Gastroesophageal sphincter (tissue), 4 donors: ENCODE measurements at places on chromosomes 11 and 22.

- ATAC-seq, result peak; percentile 26
- no peak overlapping the region for H3K27ac ChIP-seq
- no peaks in the 10 kb centered on the region for H3K4me1 ChIP-seq
- peaks cover 43% of the 10 kb centered on the region for H3K36me3 ChIP-seq
These were observed 86.6 kb downstream of the DGCR2 start for GRCh38 chr22:19035474-19036228.

GRCh38 chr11:57493507-57494503 lies 21.7 kb downstream of the SLC43A1 start:
- peak; percentile 50 for ATAC-seq
- H3K4me1 ChIP-seq, result no peaks in the 10 kb centered on the region
- no peaks in the 10 kb centered on the region for H3K27me3 ChIP-seq
- H3K4me3 ChIP-seq, result no peak overlapping the region
- no peak overlapping the region for H3K27ac ChIP-seq
- H3K36me3 ChIP-seq, result peaks cover 77% of the 10 kb centered on the region

DNA sequence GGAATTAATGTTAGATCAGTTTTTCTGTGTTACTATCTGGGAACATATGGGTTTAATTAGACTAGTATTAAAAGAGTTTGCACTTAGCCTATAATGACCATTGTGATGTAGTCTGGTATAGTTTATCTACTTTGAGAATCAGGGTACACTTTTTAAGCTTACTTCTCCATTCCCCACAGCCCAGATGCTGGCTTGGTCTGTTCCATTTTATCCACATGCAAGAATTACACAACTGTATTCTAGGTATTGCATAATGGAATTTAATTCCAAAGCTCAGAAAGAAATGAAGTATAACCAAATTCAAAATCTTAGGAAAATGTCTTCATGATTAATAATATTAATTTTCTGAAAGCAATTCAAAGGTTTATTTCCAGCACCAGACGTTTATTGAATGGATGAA lies 122.2 kb upstream of the PDGFD start:
- ATAC-seq, result no peak
- H3K4me1 ChIP-seq, result no peaks in the 10 kb centered on the region
- H3K27me3 ChIP-seq, result no peaks in the 10 kb centered on the region
- H3K4me3 ChIP-seq, result no peak overlapping the region

DNA sequence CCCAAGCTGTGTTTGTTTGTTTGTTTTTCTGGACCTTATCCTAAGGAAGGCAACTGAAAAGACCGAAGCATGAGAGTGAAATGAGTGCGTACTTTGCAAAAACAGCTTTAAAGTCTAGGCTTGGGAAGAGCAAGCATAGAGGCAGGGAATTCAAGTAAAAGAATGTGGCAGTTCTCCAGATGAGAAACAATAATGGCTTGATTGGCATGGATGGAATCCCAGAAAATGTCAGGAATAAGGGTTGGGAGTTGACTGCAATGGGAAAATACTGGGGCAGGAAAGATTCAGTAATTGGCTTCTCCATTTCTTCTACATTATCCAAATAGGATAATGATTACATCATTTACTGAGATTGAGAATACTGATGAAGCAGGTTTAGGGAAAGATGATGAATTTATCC lies 17.5 kb downstream of the SAAL1 start:
- H3K27ac ChIP-seq, result no peak overlapping the region
- no peaks in the 10 kb centered on the region for H3K4me1 ChIP-seq
- no peak for ATAC-seq
- H3K27me3 ChIP-seq, result no peaks in the 10 kb centered on the region
- no peak overlapping the region for H3K4me3 ChIP-seq

DNA sequence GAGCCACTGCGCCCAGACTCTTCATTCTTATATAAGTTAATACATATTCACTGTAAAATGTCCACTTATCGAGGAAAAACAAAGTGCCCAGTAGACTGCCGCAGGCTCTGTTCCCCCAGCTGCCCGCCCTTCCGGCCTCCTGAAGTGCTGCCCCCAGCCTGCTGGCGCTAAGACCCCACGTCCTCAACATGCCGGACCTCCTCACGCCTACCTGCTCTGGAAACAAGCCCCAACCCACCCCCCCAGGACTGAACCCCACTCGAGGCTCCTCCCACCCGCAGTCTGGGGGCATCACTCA lies 1.1 kb downstream of the GATD1 start:
- peak overlapping the region; percentile 88 for H3K27ac ChIP-seq
- H3K36me3 ChIP-seq, result peaks cover 46% of the 10 kb centered on the region
- H3K4me1 ChIP-seq, result peaks cover 79% of the 10 kb centered on the region
- H3K27me3 ChIP-seq, result no peaks in the 10 kb centered on the region
- H3K4me3 ChIP-seq, result peak overlapping the region; percentile 85

DNA sequence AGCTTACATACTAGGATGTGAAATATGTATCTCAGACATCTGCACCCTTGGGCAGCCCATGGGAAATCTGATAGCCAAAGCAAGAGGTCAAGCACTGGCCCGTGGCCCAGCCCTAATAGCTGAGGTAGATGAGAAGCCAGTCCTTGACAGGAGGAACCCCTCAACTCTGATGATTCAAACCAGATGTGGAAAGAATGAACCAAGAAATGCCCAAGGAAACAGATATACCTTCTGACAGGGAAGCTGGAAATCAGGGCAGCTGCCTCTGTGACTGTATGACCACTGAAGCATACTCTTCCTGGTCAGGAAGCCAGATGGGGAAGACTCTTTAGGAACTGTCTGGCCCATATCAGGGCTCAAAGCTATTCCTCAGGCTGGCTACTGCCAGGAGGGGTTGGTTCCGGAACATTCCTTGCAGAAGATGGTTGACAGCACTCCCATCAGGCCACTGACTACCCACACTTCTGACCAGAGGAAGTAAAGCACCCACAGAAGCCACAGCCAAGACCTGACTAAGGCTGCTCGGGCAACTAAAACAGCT lies 124.2 kb downstream of the SWAP70 start:
- peak overlapping the region; percentile 18 for H3K27ac ChIP-seq
- no peaks in the 10 kb centered on the region for H3K27me3 ChIP-seq
- H3K36me3 ChIP-seq, result no peaks in the 10 kb centered on the region

GRCh38 chr11:66388780-66389386 lies 17.3 kb upstream of the SLC29A2 start:
- H3K36me3 ChIP-seq, result no peaks in the 10 kb centered on the region
- H3K27ac ChIP-seq, result no peak overlapping the region
- no peak overlapping the region for H3K4me3 ChIP-seq
- peaks cover 6% of the 10 kb centered on the region for H3K27me3 ChIP-seq

- peak overlapping the region; percentile 9 for H3K27ac ChIP-seq
- ATAC-seq, result peak; percentile 55
- H3K27me3 ChIP-seq, result no peaks in the 10 kb centered on the region
- no peaks in the 10 kb centered on the region for H3K4me1 ChIP-seq
- no peak overlapping the region for H3K4me3 ChIP-seq
- no peaks in the 10 kb centered on the region for H3K36me3 ChIP-seq
These were observed 178.3 kb downstream of the SNX19 start for GRCh38 chr11:130737866-130738431.

DNA sequence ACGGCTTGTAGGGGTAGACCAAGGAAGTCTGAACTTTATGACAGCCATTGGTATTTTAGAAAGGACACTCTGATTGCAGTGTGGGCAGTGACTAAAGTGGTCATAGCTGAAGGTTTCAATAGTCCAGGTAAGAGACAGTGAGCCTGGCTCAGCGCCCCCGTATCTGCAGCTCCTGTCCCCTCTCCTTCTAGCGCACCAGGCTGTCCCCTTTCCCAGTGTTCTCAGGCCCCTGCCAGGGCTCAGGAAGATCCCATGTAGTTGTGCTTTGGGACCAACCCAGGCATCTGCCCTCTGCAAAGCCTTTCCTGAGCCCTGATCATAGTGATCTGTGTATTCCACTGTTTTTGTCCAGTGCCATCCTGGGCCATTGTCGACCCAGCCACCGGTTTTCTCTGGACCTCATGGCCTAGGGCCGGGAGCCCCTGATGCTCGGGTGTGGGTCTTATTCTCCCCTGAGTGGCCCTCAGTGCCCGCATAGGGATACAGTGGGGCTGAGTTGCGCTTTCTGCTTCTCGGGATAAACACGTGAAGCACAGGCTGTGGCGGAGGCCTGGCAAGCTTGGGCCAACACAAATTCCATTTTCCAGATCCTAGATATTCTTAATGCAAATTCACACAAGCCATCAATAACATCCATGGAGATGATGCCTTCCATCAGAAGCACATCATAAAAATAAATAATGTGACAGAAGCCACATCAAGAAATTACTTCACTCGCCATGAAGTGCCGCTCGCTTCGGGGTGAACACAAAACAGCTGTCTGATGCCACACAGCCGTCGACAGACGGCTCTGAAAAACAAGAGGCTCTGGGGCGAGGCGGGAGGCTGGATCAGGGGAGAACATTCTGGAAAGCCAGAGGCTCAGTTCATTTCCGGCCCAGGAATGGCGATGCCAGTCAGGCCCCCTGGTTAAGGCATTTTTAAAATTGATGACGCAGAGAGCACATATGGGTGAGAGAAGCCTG lies 805.0 kb downstream of the TBC1D22A start:
- H3K4me1 ChIP-seq, result peaks cover 9% of the 10 kb centered on the region
- no peak overlapping the region for H3K4me3 ChIP-seq
- peaks cover 53% of the 10 kb centered on the region for H3K27me3 ChIP-seq
- no peak overlapping the region for H3K27ac ChIP-seq

GRCh38 chr22:39097098-39098020 lies at the start of gene APOBEC3H:
Gene APOBEC3H (plus strand): TSS chr22:39097244. CDS start chr22:39100279, 3,035 bp downstream.
- H3K4me1 ChIP-seq, result peaks cover 10% of the 10 kb centered on the region
- ATAC-seq, result no peak
- H3K36me3 ChIP-seq, result no peaks in the 10 kb centered on the region
- H3K27ac ChIP-seq, result peak within 1 kb of the TSS; percentile 11
- H3K4me3 ChIP-seq, result no peak within 1 kb of the TSS

DNA sequence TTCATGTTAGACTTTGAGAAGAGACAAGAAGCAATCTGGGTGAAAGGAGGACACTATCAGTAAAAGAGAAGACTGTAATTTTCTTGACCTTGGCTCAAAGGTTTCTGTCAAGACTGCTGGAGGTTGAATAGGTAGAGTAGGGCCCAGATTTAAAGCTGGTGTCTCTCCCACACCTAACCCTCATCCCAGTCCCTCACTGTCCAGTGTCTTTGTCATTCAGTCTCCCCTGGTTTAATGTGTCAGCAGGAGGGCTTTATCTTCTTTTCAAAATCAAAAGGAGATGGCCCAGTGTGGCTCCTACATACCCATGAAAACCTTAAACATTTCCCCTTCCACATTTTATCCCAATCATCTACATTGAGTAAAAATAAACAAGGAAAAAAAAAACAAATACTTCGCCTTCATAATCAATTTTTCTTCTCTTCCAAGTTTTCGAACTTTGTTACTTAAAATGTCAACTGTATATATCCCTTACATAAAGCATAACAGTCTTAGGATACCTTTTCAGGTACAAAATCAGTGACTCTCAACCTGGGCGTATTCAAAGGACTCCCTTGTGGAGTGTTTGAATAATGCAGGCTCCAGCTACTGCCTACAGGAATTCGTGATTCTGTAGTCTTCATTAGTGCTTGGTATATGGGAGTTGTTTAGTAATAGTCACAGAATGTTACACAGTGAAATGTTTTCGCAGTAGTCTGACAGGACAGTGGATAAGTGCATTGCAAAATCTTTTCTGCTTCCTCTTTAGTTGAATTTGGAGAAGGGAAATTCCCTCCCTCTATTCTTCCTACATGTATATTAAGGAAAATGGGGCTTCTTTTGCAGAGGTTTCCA lies 87.2 kb downstream of the FAT3 start:
- no peaks in the 10 kb centered on the region for H3K4me1 ChIP-seq
- no peaks in the 10 kb centered on the region for H3K27me3 ChIP-seq
- ATAC-seq, result no peak
- H3K36me3 ChIP-seq, result no peaks in the 10 kb centered on the region

DNA sequence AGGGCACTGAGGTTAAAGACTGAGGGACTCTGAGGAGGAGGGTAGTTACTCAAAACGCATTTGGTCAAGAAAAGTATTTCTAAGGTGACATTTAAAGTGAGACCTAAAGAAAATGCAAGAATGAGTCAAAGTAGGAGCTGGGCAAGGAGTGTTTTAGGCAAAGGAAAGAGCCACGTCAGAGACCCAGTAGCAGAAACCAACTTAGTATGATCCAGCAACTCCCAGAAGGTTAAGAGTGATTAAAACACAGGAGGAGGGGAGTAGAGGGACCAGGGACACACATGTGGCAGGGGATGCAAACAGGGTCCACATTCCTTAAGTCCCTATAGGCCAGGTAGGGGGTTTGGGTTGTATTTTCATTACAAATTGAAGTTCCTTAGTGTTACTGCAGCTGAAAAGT lies 24.3 kb upstream of the CCDC34 start:
- H3K4me1 ChIP-seq, result no peaks in the 10 kb centered on the region
- no peaks in the 10 kb centered on the region for H3K27me3 ChIP-seq
- peaks cover 27% of the 10 kb centered on the region for H3K36me3 ChIP-seq
- no peak overlapping the region for H3K27ac ChIP-seq
- ATAC-seq, result no peak

GRCh38 chr22:19105867-19106802 lies 16.1 kb downstream of the DGCR2 start:
- no peak for ATAC-seq
- H3K4me3 ChIP-seq, result no peak overlapping the region
- H3K27me3 ChIP-seq, result no peaks in the 10 kb centered on the region
- H3K36me3 ChIP-seq, result no peaks in the 10 kb centered on the region
- H3K4me1 ChIP-seq, result peaks cover 78% of the 10 kb centered on the region

GRCh38 chr22:38697425-38698089 lies 3.2 kb downstream of the JOSD1 start:
- no peak for ATAC-seq
- peaks cover 15% of the 10 kb centered on the region for H3K36me3 ChIP-seq
- no peaks in the 10 kb centered on the region for H3K4me1 ChIP-seq
- peak overlapping the region; percentile 92 for H3K27ac ChIP-seq

GRCh38 chr11:20026629-20027555 lies 133.4 kb downstream of the DBX1 start:
- no peak for ATAC-seq
- H3K36me3 ChIP-seq, result no peaks in the 10 kb centered on the region
- H3K27ac ChIP-seq, result no peak overlapping the region
- no peak overlapping the region for H3K4me3 ChIP-seq

- H3K27ac ChIP-seq, result peak within 1 kb of the TSS; percentile 80
- peak; percentile 93 for ATAC-seq
- H3K4me3 ChIP-seq, result peak within 1 kb of the TSS; percentile 91
- no peaks in the 10 kb centered on the region for H3K27me3 ChIP-seq
- no peaks in the 10 kb centered on the region for H3K36me3 ChIP-seq
- no peaks in the 10 kb centered on the region for H3K4me1 ChIP-seq
These were observed at the start of gene UNC93B1 for GRCh38 chr11:68003846-68004550. Gene UNC93B1 (minus strand): TSS chr11:68004097. CDS start chr11:68004043, 54 bp downstream.
